ENCODE measurements at places on chromosomes 1 and 21. TPM values are rescaled to one million over a fixed set of nuclear protein-coding genes. Genes with fewer than 3 reads are reported as not detected.

DNA sequence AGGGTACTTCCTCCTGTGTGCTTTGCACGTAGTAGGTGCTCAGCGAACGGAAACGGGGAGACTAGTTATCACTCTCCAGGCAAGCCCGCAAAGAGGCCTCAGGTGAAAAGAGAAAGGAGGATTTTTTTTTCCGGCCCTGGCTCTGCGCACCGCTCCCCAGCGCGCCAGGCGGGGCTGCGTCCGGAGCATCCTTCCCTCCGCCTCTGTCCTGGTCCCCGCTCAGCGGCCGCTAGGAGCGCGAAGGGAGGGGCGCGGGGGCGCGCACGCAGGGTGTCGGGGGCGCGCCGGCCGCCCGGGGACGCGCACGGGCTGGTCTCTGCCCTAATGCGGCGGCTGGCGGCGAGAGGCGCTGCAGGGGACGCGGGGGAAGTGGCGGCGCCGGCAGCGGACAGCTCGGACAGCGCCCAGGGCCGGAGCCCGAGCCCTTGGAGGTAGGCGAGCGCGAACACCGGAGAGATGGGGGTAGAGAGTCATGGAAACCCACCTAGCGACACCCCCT is 42.3 kb upstream of the NFASC start:
- H3K27ac ChIP-seq, result no peak overlapping the region
- H3K27me3 ChIP-seq, result peaks cover 9% of the 10 kb centered on the region
- no peaks in the 10 kb centered on the region for H3K36me3 ChIP-seq
- DNase-seq, result peak; percentile 98

Gene FAAH
- 2.4 TPM for total RNA-seq

Gene ALX3
- not detected for total RNA-seq

Gene S100A8
- total RNA-seq, result not detected

- no peak overlapping the region for H3K4me3 ChIP-seq
- no peaks in the 10 kb centered on the region for H3K27me3 ChIP-seq
- no peaks in the 10 kb centered on the region for H3K36me3 ChIP-seq
- no peak for DNase-seq
- H3K27ac ChIP-seq, result no peak overlapping the region
Observed at GRCh38 chr1:83098791-83099190, 900.1 kb downstream of the TTLL7 start.

GRCh38 chr1:109271458-109271857 is 11.5 kb downstream of the PSRC1 start:
- peak; percentile 91 for DNase-seq
- H3K27me3 ChIP-seq, result no peaks in the 10 kb centered on the region
- peaks cover 25% of the 10 kb centered on the region for H3K4me1 ChIP-seq
- no peak overlapping the region for H3K4me3 ChIP-seq
- no peak overlapping the region for H3K27ac ChIP-seq
- no peaks in the 10 kb centered on the region for H3K36me3 ChIP-seq

Gene TMEM269
- under 0.01 TPM for total RNA-seq

GRCh38 chr1:229778794-229779193 is 152.7 kb downstream of the URB2 start:
- no peak overlapping the region for H3K27ac ChIP-seq
- DNase-seq, result no peak
- no peaks in the 10 kb centered on the region for H3K4me1 ChIP-seq
- H3K4me3 ChIP-seq, result no peak overlapping the region
